Epithelial cell of alveolus of lung (primary cell): ENCODE measurements at places on chromosomes 11 and 22. TPM values are rescaled to one million over a fixed set of nuclear protein-coding genes. Genes with fewer than 3 reads are reported as not detected.

Gene SLC22A9
- not detected in 2 replicates for total RNA-seq

Gene VPREB1
- not detected in 2 replicates for total RNA-seq

Gene KRTAP5-2
- not detected in 2 replicates for total RNA-seq

Gene MS4A6E
- total RNA-seq = not detected in 2 replicates

Gene KCNC1
- 0.08 TPM in 1 of 2 replicates, not detected in the other for total RNA-seq

Gene KCNK4
- not detected in 2 replicates for total RNA-seq

Gene KCNE3
- 0.52 and 6.3 TPM in 2 replicates for total RNA-seq

Gene ISX
- total RNA-seq = not detected in 2 replicates

Gene GGTLC3
- not detected in 2 replicates for total RNA-seq

Gene SCN3B
- total RNA-seq = 0.13 and 0.16 TPM in 2 replicates

Gene MGAT3
- 1.9 and 2.1 TPM in 2 replicates for total RNA-seq

Gene OR52H1
- 0.16 TPM in 1 of 2 replicates, not detected in the other for total RNA-seq

Gene AASDHPPT
- total RNA-seq = 50.8 and 64.8 TPM in 2 replicates
